ACHN (cell line): ENCODE measurements at places on chromosomes 16 and 17.

GRCh38 chr17:77028900-77029299 is 111.9 kb upstream of the SEC14L1 start:
- no peak for DNase-seq

DNA sequence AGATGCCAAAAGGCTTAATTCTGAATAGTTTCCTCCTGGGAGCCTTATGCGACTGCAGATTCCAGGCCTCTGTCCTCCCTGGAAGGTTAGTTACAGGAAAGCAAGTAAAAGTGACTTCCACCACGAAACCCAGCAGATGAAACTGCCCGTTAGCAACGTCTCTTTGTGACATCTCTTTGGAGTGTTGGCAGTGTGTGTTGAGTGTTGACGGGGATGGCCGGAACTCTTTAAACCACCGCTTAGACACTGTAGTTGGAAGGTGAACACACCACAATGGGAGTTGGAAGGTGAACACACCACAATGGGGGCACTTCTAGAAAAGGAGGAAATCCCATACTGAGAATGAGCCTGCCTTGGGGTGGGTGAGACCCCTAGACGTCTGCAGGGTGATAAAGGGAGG is 858 bp downstream of the SKAP1 start:
- no peak for DNase-seq

- DNase-seq: peak; percentile 9
Observed at GRCh38 chr17:40596261-40596919, 31.1 kb upstream of the CCR7 start.

DNA sequence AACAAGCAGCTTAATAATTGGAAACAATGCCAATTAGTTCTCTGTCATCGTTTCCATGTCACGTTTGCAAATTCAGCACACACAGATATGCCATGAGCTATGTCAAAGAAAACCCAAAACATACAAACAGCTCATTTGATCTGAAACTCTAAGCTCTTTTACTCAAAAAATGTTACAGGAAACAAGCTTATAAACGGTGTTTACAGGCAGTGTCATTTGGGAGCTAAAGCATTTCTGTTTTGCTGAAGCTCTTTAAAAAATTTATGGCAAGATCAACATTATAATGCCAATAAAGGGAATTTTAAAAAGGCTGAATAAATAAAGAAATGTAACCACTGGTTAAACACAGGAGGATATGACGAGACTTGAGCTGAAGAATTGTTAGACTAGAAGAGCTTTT is 94.0 kb upstream of the HS3ST2 start:
- DNase-seq: no peak

- DNase-seq: no peak
Observed at GRCh38 chr17:45139533-45139920, 4.0 kb downstream of the ACBD4 start.

DNA sequence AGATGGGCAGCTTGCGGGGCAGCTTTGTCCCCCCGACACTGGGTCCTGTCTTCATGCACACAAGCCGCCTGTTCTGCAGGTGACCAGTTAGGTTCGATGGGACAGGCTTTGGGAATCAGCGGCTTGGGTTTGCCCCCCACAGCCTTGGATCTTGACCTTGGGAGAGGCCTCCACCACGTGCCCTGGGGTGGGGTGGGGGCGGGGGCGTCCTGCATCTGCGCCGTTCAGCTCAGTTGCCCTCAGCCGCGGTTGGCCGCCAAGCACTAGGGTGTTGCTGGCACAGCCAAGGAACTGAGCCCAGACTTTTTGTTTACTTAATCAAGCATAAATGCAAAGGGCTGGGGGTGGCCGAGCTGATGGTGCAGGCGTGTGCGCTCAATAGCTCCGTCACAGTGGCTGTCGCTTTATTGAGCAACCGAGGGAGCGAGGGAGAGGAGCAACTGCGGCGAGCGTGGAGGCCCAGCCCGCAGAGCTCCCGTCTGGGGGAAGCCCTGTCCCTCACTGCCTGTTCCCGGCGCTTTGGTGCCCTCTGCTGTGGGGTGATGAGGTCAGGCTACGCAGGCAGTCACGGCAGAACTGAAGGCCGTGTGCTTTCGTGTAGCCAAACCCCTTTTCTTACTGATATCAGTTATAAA is 33.9 kb downstream of the JPH3 start:
- peak; percentile 89 for DNase-seq
